Activated T-cell treated with anti-CD3 and anti-CD28 coated beads for 48 hours (primary cell): ENCODE measurements at places on chromosomes 5 and 9.

DNA sequence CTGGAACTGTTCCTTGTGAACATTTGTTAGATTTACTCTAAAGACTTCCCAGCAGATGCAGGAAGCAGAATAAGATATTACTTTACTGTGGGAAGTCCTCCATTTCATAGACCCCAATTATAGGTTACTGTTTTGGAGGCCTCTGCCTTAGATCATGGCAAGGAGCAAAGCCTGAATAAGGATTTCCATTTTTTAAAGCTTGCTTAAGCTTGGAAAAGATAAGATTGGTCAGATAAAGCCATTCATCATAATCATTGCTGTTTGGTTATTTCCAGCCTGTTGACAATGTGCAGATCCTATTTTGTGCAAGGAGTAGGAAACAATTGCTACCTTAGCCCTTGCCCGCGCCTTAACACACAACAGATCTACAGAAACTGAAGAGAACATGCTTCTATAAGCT is 129.5 kb upstream of the ITGA1 start:
- DNase-seq = no peak

GRCh38 chr9:135418161-135418560 is 61.4 kb upstream of the PPP1R26 start:
- DNase-seq = no peak

DNA sequence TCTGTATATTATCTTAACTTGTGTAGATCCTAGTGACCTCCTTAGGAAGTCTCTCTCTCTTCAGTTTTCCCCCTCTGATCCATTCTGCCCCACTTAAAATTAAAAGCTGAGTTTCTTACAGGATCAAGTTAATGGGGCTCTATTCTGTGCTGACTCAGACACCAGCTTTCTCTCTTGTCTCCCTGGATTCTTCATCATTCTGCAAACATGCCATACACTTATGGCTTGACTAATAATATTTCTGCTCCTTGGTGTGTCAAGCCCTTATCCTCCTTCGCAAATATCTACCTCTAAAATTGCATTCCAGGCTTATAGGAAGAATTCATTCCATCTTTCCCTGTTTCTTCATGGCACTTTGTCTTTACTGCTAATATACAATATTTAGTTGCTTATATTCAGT is 18.1 kb downstream of the LRRC70 start:
- no peak for DNase-seq

- DNase-seq = no peak
These were observed 467 bp downstream of the C9orf78 start for GRCh38 chr9:129834489-129835127.

GRCh38 chr9:114028646-114029045 is 49.5 kb downstream of the AMBP start:
- no peak for DNase-seq
